Retina (tissue), 1 donor: ENCODE measurements at places on chromosomes 5 and 9.

DNA sequence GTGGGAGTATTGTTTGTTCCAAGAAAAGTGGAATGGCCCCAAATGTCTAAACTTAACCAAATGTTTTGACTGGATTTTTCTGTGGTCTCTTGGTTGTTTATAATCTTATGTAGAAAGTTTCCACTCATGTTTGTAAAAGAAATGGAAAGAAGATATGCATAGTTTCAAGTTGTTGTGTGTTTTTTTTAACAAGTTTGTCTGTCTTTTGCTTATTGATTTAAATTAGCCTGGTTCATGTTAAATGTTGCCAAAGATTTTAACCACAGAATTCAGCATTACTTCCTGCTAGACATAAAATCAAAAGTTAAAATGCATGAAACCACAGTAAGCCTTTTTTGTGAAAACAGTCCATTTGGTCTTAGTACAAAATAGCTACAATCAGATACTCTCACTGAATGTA lies 14.0 kb downstream of the PPWD1 start:
- no peak for DNase-seq

DNA sequence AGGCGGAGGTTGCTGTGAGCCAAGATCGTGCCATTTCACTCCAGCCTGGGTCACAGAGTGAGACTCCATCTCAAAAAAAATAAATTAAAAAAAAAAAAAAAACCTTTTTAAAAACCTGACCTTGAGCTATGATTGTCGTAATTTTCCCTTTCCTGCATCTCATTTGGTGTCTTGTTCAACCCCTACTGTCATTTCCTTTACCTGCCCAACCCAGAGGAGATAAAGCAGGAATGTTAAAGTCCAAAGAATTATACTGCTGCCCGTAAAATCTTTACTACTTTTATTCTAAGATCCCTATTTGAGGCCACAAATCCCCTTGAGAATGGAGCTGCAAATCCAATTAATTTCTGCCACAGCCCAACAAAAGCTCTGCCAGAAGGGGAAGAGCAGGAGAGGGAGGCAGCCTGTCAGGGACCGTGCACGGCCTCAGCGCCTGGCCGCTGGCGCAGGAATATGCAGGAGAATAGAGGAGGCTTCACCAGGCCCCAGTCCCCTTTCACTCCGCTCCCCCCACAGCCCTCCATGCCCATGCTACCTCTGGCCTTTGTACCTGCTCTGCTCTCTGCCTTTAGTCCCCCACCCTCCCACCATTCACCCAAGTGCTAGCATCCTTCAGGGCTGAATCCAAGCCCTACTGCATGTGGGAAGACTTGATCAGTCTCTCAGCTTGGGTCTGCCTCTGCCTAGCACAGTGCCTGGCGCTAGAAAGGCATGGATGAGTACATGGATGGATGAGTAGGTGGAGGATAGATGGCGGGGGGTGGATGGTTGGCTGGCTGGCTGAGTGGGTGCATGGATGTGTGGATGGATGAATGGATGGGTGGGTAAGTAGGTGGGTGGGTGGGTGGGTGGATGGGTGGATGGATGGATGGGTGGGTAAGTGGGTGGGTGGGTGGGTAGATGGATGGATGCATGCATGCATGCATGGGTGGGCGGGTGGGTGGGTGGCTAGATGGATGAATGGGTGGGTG lies 99.8 kb upstream of the SARDH start:
- no peak for DNase-seq

DNA sequence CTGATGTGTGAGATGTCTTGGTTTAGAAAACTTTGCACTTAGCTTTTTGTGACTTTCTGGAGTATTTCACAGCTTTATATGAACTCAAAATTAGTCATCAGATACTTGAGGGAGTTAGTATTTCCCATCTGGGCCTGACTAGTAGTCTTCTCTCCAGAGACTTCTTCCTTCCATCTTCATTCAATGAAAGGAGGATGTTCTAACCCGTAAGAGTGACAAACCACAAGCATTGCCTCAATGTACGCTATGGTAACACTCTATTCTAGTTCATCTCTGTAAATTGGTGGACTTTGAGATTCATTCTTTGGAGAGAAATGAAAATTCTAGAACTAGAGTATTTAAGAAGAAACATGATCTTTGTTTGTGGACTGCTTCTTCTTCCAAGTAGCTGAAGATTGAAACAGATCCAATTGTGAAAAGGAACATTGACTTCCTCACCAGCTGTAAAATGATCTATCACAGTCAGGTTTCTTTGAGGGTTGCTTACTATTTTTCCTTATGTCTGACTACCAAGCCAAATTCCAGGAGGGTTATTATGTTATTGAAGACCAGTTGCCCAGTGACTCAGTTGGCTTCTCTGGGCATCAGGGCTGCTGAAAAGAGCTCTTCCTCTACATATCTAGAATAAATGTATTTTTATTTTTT lies 157.6 kb downstream of the SLC12A2 start:
- DNase-seq = no peak

GRCh38 chr5:150945486-150945885 lies 40.7 kb upstream of the ZNF300 start:
- DNase-seq = no peak
